ENCODE measurements at places on chromosomes 4 and X. TPM values are rescaled to one million over a fixed set of nuclear protein-coding genes. Genes with fewer than 3 reads are reported as not detected.

DNA sequence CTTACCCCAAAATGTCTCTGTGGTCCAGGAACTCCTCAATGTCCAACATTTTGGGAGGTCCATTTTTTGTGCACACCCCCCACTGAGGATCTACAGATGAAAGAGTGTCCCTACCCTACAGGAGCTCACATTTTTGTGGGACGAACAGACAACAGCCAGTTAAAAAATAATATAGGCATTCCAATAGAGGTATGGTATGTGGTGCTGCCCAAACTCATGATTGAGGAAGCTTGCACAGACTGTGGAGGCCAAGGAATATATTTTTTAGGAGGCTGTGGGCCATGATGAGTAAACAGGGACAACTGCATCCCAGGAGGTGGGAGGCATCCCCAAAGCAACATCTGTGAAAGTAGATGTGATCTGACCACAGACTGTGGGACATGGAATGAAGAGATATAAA lies 181.0 kb upstream of the HCCS start:
- H3K4me3 ChIP-seq, result no peak overlapping the region
- no peak for DNase-seq
- no peak overlapping the region for H3K27ac ChIP-seq
- H3K4me1 ChIP-seq, result no peaks in the 10 kb centered on the region
- no peaks in the 10 kb centered on the region for H3K36me3 ChIP-seq

SHROOM4 gene
- not detected for total RNA-seq

DNA sequence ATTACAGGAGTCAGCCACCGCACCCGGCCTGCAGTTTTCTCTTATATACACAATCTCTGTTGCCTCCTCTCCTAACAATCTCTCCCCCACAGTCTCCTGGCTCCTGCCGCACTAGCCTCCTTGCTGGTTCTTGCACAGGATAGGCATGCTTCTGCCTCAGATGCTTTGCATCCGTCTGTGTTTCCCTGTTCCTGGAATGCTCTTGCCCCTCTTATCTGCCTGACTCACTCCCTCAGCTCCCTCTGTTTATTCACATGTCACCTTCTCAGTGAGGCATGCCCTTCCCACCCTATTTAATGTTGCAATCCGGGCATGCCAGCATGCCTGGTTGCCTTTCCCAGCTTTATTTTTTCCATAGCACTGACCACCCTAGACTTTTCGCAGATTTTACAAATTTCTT lies 161.9 kb downstream of the PHF8 start:
- H3K4me1 ChIP-seq, result no peaks in the 10 kb centered on the region
- no peak overlapping the region for H3K27ac ChIP-seq
- H3K27me3 ChIP-seq, result peaks cover 5% of the 10 kb centered on the region
- H3K36me3 ChIP-seq, result no peaks in the 10 kb centered on the region
- no peak for DNase-seq
- H3K4me3 ChIP-seq, result no peak overlapping the region

GRCh38 chrX:45788941-45789348 lies 588.3 kb upstream of the DIPK2B start:
- no peak for DNase-seq
- H3K4me3 ChIP-seq, result peak overlapping the region; percentile 10
- H3K36me3 ChIP-seq, result peaks cover 37% of the 10 kb centered on the region

GRCh38 chr4:10066206-10066605 lies 44.9 kb upstream of the SLC2A9 start:
- no peaks in the 10 kb centered on the region for H3K27me3 ChIP-seq
- no peak overlapping the region for H3K27ac ChIP-seq
- no peak overlapping the region for H3K4me3 ChIP-seq

DNA sequence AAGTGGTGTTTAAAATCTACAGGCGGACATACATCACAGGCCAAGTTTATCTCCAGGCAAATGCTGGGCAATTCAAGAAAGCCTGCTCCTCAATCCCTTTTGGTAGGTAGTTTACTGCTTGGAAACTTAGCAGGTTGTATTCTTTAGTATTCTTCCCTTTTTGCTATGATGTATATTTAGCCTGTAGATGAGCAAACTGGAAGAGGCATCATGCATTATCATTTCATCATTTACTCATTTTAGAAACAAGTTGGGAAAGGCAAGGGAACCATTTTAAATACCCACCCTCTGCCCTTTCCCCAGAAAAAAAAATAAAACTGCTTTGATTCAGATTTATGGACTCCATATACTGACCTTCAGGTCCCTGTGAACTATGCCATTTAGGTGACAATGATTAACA lies 213.2 kb downstream of the CAMK2D start:
- H3K27me3 ChIP-seq, result no peaks in the 10 kb centered on the region
- H3K36me3 ChIP-seq, result peaks cover 21% of the 10 kb centered on the region
- no peak overlapping the region for H3K4me3 ChIP-seq
- H3K27ac ChIP-seq, result peak overlapping the region; percentile 20
- H3K4me1 ChIP-seq, result peaks cover 21% of the 10 kb centered on the region
- DNase-seq, result no peak

TMEM31 gene
- total RNA-seq, result 0.52 TPM

- no peaks in the 10 kb centered on the region for H3K27me3 ChIP-seq
- no peak for DNase-seq
- H3K4me3 ChIP-seq, result no peak overlapping the region
Observed at GRCh38 chr4:177434667-177435066, 7.6 kb downstream of the AGA start.

GRCh38 chr4:147733716-147734344 lies 1.9 kb downstream of the ARHGAP10 start:
- H3K4me3 ChIP-seq, result peak overlapping the region; percentile 81
- peaks cover 42% of the 10 kb centered on the region for H3K4me1 ChIP-seq
- H3K27ac ChIP-seq, result no peak overlapping the region
- H3K36me3 ChIP-seq, result no peaks in the 10 kb centered on the region

SOWAHB gene
- total RNA-seq, result not detected

CXCL8 gene
- 0.56 TPM for total RNA-seq

DNA sequence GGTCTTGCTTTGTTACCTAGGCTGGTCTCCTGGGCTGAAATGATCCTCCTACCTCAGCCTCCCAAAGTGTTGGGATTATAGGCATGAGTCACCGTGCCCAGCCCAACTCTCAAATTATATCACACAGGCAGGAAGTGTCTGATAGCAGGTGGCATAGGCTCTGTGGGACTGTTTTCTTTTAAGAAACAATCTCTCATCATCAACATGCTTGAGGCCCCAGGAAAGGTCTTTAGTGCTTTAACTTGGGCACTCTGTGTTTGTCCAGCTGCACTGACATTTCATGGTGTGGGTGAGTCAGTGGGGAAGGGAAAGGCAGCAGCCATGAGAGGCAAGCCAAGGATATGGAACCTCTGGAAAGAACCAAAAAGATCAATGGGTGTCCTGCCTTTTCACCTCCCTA lies 88.1 kb upstream of the TSPAN5 start:
- no peaks in the 10 kb centered on the region for H3K36me3 ChIP-seq
- H3K4me3 ChIP-seq, result no peak overlapping the region
- H3K27ac ChIP-seq, result no peak overlapping the region
- no peaks in the 10 kb centered on the region for H3K27me3 ChIP-seq
- no peak for DNase-seq

DNA sequence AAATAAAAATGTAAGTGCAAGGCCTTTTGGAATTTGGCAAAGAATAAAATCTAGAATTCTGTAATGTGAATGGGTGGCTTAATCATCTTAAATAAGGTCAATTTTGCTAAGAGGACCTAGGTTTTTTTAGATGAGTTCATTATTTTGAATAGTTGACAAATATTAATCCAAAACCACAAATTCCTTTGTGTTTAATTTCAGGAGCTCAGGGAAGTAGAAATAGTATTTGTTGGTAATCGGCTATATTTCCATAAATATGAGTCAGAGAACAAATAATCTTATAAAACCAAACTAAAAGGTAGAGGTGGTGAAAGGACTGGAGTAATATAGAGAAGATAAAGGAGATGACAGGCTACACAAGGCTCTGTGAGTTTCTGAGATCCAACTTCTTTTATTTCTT lies 190.4 kb upstream of the TLL1 start:
- H3K27me3 ChIP-seq, result no peaks in the 10 kb centered on the region
- DNase-seq, result no peak
- no peaks in the 10 kb centered on the region for H3K36me3 ChIP-seq
- H3K4me3 ChIP-seq, result no peak overlapping the region
- no peak overlapping the region for H3K27ac ChIP-seq

DNA sequence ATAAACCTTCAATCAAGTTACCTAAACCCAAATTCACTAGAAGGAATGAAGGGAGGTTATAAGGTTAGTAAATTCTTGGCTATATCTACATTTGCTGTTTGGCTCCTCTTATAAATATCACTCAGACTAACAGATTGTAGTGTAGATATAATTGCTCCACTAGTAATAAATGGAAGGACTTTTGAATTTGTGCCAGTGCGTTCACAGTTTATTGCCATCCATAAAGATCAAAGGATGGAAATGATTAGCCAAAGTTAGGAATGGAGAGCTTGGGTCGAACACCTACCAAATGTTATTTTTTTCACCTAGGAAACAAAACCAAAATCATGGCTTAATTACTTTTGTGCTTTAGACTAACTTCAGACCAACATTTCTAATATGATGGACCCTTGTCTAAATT lies 9.2 kb downstream of the DTHD1 start:
- no peaks in the 10 kb centered on the region for H3K27me3 ChIP-seq
- no peak for DNase-seq
- H3K27ac ChIP-seq, result no peak overlapping the region
- H3K4me1 ChIP-seq, result peaks cover 29% of the 10 kb centered on the region
- no peaks in the 10 kb centered on the region for H3K36me3 ChIP-seq

GRCh38 chr4:104915373-104915772 lies 231.3 kb upstream of the TET2 start:
- no peak for DNase-seq
- no peaks in the 10 kb centered on the region for H3K36me3 ChIP-seq
- peaks cover 6% of the 10 kb centered on the region for H3K4me1 ChIP-seq
- H3K27me3 ChIP-seq, result no peaks in the 10 kb centered on the region
- no peak overlapping the region for H3K27ac ChIP-seq

- H3K36me3 ChIP-seq, result peaks cover 20% of the 10 kb centered on the region
- no peak overlapping the region for H3K4me3 ChIP-seq
- H3K27ac ChIP-seq, result no peak overlapping the region
- no peaks in the 10 kb centered on the region for H3K27me3 ChIP-seq
Observed at GRCh38 chr4:36215627-36216026, 28.7 kb downstream of the ARAP2 start.

DNA sequence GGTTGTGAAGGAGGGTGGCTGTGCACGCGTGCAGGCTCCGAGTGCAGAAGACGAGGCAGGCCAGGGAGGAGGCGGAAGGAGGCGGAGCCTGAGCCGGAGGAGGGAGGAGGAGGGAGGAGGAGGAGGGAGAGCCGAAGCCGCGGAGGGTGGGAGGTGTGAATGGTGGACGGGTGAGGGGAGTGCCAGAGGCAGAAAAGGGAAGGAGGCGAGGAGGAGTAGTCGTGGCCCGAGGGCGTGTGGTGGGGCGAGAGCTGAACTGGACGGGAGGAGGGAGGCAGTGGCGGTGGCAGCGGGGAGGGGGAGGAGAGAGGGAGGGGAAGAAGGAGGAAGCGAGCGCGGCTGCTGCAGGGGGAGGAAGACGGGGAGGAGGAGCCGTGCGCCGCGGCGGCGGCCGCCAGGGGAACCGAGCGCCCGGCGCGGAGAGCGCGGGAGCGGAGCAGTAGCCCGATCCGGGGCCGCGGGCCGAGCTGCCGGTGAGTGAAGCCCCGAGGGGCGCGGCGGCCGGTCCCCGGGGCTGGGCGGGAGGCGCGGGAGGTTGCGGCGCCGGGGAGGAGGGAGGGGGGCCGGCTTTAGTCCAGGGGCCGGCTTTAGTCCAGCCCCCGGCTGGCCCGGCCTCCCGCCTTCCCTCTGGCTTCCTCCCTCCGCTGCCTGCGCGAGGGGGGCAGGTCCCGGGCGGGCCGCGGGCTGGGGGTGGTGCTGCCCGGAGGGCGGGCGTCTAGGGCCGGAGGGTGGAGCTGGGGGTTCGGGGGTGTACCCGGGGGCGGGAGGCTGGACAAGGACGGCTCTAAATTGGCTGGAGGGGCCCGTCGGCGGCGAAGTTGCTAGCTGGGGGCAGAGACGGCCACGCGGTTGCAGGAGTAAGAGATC lies at the start of gene TMEM164:
Gene TMEM164, plus strand, starts transcription at position 815 of the 867 bp plus-strand sequence. CDS start 661 bp downstream, outside the sequence.
- DNase-seq, result peak; percentile 87
- H3K4me3 ChIP-seq, result peak within 1 kb of the TSS; percentile 81
- no peaks in the 10 kb centered on the region for H3K36me3 ChIP-seq
- peaks cover 34% of the 10 kb centered on the region for H3K4me1 ChIP-seq
- H3K27me3 ChIP-seq, result no peaks in the 10 kb centered on the region

- no peak overlapping the region for H3K27ac ChIP-seq
- H3K27me3 ChIP-seq, result no peaks in the 10 kb centered on the region
- no peaks in the 10 kb centered on the region for H3K36me3 ChIP-seq
- H3K4me3 ChIP-seq, result no peak overlapping the region
- no peaks in the 10 kb centered on the region for H3K4me1 ChIP-seq
- no peak for DNase-seq
Observed at GRCh38 chr4:146338512-146338911, 124.2 kb downstream of the REELD1 start.

- no peaks in the 10 kb centered on the region for H3K27me3 ChIP-seq
- no peaks in the 10 kb centered on the region for H3K4me1 ChIP-seq
- H3K27ac ChIP-seq, result no peak overlapping the region
- no peak for DNase-seq
Observed at GRCh38 chrX:47012131-47012530, 66.1 kb upstream of the RGN start.

DNAAF6 gene
- total RNA-seq, result not detected

GRCh38 chr4:2067446-2068197 lies 8.5 kb downstream of the NAT8L start:
- no peak overlapping the region for H3K4me3 ChIP-seq
- no peaks in the 10 kb centered on the region for H3K36me3 ChIP-seq
- no peak for DNase-seq
- no peak overlapping the region for H3K27ac ChIP-seq
- H3K4me1 ChIP-seq, result no peaks in the 10 kb centered on the region

CASP3 gene
- total RNA-seq, result 54.0 TPM

TRPC3 gene
- 1.6 TPM for total RNA-seq

DNA sequence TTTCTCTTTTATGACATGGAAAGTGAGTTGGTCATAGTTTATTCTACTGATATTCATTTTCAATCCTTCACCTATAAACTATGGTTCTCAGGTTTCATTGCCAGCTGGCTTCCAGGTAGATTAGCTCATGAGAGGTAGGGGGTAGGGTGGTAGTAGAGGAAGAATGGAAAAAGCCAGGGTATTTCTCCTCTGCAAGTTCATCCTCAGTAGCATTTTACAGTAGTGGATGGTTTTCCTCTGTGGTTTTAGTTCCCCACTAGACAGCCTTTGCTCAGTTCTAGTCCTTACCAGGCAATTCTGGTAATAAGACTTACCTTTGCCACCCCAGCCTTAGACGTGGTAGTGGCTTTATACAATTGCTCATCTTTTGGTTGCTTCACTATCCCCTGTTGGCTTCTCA lies 8.9 kb upstream of the NAA11 start:
- H3K4me1 ChIP-seq, result no peaks in the 10 kb centered on the region
- H3K27me3 ChIP-seq, result no peaks in the 10 kb centered on the region
- no peak overlapping the region for H3K4me3 ChIP-seq
- no peak for DNase-seq
- H3K36me3 ChIP-seq, result no peaks in the 10 kb centered on the region
